Stimulated activated CD8-positive, alpha-beta memory T cell treated with anti-CD3 and anti-CD28 coated beads, Interleukin-4, amount 100 ng/mL, for 24 hours (primary cell): ENCODE measurements at places on chromosomes 1 and 21.

DNA sequence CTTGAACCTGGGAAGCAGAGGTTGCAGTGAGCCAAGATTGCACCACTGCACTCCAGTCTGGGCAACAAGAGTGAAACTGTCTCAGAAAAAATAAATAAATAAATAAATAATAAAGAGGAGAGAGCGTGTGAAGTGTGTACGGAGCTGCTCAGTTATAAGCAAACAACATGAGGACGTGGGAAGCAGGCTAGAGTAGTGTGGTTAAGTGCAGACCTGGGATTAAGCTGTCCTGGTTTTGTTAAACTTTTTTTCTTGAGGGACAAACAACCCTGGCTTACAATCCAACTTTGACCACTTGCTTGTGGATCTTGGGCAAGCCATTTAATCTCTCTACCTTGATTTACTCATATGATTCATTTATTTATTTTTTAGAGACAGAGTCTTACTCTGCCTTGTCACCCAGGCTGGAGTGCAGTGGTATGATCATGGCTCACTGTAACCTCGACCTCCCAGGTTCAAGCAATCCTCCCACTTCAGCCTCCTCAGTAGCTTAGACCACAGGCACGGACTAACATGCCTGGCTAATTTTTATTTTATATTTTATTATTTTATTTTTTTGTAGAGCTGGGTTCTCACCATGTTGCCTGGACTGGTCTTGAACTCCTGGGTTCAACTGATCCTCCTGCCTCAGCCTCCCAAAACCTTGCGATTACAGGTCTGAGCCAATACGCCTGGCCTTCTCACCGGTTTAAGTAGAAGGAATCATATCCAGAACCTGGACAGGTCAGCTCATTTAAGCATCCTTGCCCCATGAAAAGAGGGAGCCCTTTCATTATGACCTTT, 52.7 kb downstream of the RPS6KA1 start:
- no peak for DNase-seq

DNA sequence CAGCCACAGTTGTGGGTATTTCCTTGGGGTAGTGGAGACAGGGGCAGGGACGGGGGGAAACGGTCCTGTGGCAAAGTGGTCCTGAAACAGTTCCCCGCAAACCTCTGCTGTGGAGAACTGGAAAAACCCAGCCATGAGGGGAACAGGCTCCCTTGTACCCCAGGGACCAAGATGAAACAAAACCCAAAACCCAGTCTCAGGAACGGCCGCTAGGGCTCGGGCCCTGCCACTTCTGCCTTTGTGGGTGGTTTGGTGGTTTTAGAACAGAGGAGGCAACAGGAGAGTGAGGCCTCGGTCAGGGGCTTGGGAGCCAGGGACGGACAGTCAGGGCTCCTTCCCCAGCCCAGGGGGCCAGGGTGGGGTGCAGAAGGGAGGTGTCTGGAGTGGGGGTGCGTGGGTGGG, 24.8 kb upstream of the EDN2 start:
- no peak for DNase-seq

DNA sequence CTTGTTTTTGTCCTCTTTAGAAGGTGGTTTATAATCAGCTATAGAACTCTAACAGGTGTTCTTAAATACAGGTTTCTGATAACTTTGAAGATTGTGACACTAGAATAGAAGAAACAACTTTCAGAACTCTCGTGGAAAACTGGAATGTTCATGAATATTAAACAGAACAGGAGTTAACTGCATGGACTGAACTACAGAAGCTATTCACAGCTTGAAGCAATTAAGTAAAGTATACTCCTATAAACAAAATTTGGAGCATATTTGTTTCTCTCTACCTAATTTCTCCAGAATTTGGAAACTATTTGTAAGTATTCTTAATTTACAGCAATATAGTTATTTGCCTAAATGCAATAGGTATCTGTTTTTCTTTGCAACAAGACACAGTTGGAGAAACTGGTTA, 824.8 kb downstream of the ADGRL2 start:
- no peak for DNase-seq

DNA sequence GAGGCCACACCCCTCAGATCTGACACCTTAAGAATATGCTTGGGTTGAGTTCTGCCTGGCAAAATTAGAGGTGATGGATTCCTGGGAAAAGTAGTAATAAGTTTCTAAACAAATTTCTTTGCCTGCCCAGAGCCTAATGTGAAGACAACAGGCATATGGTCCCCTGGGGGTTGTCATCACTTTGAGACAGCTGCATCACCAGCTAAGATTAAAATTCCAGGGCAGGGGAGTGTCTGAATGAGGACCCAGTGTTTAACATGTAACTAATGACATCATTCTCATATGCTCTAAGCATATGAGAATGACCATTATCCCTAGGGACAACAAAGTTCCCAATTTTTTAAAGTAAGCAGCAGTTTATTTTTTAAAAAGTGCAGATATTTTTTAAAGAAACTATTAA, 432.2 kb downstream of the PCP4 start:
- no peak for DNase-seq

GRCh38 chr1:115829023-115829674, 11.8 kb downstream of the NHLH2 start:
- no peak for DNase-seq

- no peak for DNase-seq
Measured at GRCh38 chr1:92743221-92743620, 41.7 kb downstream of the EVI5 start.

- DNase-seq = no peak
Measured at GRCh38 chr1:147851149-147851548, 51.4 kb upstream of the GJA8 start.

DNA sequence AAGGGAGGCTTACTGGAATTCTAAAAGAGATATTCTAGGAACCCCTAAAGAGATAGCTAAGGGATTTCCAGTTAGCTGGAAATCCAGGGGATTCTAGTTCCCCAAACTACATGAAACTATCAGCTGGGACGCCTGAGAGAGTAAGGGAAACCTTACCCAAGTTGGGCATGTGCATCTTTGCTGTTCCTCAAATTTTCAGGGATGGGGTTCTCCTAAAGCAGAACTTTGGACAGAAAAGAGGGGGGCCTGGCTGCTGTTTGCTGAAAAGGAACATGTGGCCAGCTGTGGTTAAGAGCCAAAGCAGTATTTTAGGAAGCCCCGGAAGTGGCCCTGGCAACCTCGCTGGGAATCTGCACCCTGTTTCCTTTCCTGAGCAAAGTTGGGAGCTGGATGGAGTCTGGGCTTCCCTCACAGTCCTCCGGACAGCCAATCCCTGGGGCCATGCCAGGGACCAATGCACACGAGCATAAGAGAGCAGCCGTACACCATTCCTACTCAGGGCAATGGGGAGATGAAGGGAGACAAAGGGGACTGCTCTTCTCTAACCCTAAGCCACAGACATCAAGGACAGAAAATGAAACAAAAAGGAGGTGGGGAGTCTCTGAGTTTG, 154.3 kb downstream of the PLXNA2 start:
- no peak for DNase-seq

DNA sequence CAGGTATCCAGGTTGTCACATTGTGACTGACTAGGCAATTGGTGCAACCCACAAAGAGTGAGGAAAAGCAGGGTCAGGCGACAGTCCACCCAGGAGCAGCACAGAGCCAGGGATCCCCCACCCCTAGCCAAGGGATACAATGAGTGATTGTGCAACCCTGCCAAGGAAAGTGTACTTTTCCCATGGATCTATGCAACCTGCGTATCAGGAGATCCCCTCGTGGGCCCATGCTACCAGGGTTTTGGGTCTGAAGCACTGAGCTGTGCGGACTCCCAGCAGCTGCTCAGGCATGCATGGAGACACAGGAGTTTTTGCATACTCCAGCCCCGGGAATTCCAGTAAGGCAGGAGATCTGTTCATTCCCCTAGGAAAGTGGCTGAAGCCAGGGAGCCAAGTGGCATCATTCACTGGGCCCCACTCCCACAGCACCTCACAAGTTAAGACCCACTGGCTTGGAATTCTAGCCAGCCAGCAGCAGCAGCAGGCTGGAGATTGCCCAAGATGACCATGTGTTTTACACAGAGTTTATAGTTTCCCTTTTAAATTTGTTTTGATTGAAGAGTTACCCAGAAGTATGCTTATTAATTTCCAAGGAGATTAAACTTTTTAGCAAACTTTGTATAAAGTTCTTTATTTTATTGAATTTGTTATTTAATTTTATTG, 136.0 kb downstream of the LTN1 start:
- no peak for DNase-seq

DNA sequence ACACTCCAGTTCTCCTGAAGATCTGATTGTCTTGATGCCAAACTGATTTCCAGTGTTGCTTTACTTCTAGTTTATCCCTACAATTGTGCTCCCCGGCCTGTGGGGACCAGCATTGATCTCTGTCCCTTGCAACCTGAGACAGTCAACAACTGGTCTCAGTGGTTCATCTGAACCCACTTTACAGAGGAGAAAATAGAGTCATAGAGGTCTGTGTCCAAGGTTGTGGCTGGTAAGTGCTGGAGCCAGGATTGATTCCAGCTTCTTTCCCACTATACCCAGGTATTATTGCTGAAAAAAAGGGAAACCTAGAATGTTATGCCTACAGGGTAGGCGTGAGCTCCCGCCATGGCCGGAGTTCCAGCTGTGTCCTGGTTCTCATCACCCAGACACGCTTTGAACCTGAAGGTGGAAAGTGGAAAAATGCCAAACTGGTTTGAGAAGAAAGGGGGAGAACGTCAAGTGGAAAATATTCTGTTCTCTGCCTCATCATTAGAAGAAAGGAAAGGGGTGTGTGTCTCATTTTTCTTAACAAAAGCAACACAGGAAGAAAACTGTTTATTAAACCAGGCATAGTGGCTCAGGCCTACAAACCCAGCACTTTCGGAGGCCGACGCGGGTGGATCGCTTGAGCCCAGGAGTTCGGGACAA, 60.7 kb upstream of the ITPKB start:
- no peak for DNase-seq

DNA sequence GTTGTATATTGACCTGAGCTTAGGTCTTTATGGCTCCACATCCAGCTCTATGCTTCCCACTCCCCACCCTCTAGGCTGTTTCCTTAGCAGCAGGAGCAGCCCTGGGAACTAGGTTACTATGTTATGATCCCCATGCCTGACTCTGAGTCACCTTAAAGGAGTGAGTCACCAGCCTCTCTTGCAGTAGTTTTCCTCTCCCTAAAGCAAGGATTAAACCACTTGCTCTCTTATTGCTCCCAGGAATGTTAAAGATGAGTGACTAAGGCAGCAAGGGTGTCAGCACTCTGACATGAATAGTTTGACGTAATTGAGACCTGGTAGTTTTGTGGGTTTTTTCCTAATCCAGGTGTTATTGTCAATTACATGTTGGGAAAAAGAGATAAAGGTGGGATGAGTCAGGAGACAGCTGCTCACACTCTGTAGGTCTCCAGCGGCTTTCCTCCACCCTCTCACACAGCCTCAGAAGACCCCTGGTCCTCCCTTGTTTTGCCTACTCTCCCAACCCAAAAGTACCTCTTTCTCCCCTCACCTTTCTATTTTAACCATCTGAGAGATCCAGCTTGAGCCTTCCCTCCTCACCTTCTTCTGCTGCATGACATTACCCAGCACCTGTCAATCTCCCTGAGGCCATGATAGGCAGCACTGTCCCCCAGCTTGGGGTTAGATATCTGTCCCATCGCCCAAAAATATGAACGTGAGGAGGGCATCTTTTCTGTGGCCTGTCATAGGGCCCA, 369.1 kb upstream of the VAMP3 start:
- DNase-seq = no peak

DNA sequence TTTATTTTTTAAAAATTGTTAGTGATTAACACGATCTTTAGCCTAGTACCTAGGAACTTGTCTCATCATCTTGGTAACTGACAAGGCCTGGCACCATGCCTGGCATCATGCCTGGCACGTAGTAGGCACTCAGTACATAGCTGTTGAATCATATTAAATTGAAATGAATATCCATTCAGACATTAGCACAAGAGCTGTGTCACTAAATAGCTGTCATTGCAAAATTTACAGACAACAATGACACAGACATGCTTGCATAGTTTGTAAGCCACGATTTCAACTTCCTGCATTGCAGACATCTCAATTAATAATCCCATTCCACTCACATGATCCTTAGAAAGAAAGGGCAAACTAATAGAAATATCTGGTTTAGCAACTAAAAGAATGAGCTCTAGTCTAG, 15.4 kb upstream of the PHACTR4 start:
- no peak for DNase-seq

DNA sequence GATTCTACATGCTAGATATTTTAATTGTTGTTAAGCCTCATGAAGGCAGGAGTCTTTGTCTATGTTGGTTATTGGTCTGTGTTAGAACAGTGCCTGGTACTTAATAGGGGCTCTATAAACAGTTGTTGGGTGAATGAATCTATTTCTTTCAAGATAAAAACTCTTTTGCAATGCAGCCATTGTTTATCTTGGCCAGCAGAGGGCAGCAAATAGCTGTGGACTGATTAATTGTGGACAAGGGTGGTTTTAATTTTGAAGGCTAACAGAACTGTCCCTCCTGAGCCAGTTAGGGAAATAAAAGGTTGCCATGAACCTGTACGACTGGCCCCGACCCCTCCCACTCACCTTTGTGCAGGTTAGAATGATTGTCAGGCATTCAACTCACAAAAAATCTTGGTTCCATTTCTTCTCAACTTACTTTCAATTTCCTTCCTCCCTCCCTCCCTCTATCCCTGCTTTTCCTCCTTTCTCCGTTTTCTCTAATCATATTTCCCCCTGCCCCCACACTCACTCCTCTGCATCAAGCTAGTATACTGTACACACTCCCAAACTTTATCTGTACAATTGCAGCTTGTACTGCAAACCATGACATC, 66.3 kb upstream of the DIRAS3 start:
- peak; percentile 4 for DNase-seq

GRCh38 chr1:181497870-181498269, 14.6 kb downstream of the CACNA1E start:
- DNase-seq = no peak

DNA sequence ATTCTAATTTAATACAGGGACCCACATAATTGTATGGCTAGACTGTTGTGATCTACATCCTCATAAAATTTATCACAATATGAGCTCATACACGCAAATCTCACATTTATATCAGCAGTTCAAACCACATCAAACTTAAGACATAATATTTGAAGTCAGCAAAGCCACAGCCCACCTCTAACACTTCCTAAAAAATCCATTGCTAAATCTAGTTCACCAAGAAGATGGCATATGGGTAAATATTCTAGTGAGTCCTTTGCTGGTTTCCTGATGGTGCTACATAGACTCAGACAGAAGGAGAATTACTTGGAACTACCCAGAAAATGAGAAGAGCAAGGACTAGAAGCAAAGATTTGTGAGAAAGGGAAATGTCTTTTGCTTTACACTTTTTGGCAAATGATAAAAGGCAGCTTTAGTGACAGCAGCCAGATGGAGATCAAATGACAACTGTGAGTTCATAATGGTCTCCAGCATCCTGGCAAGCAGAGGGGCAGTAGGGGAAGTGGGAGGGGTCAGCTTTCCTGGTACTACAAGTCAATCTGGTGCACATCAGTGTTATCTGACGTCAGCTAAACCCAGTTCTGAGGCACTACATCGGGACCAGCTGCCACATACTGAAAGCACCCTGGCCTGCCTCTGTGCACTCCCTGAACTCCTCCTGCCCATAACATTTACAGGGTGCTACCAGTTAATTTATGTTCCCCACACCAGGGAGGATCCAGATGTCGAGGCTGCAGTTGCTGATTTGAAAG, 10.6 kb upstream of the GADD45A start:
- no peak for DNase-seq
